ENCODE measurements at places on chromosomes 1 and 21.
A peak's percentile ranks its signal among the peaks of the same experiment; 100 is the strongest.

- DNase-seq: no peak
Observed at GRCh38 chr1:36622741-36623648, 140.3 kb upstream of the CSF3R start.

DNA sequence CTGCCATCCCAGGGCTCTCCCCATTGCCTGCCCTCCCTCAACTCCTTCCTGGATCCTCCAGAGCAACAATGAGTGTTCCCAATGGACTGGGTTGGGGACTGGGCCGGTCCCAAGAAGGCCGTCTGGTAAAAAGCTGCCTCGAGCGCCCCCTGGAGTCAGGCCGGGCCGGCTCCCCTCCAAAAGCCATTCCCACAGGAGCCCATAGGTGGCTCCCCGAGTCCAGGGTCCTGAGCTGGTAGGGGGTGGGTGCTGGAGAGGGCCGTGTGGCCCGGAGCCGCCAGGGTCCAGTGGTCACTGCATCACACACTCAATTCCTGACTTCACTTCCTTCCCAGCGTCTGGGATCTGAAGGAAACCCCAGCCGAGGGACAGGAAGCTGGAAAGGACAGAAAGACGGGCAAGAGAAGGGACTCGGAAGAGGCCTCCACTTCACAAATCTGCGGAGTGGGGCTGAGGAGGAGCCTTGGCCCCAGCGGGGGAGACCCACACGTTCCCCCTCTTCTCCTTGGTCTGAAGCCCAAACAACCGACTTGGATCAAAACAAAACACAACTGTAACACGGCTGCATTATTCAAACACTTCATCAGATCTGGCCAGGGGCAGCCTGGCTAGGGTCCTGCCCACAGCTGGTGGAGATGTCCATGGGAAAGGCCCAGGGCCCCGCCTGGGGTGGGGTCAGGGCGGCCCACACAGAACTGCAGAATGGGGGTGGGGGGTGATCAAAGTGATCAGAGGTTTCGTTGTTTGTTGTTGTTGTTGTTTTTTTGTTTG, 10.9 kb upstream of the ALDH4A1 start:
- DNase-seq: peak; percentile 78

GRCh38 chr1:240404286-240404685, 207.7 kb downstream of the GREM2 start:
- DNase-seq: no peak

DNA sequence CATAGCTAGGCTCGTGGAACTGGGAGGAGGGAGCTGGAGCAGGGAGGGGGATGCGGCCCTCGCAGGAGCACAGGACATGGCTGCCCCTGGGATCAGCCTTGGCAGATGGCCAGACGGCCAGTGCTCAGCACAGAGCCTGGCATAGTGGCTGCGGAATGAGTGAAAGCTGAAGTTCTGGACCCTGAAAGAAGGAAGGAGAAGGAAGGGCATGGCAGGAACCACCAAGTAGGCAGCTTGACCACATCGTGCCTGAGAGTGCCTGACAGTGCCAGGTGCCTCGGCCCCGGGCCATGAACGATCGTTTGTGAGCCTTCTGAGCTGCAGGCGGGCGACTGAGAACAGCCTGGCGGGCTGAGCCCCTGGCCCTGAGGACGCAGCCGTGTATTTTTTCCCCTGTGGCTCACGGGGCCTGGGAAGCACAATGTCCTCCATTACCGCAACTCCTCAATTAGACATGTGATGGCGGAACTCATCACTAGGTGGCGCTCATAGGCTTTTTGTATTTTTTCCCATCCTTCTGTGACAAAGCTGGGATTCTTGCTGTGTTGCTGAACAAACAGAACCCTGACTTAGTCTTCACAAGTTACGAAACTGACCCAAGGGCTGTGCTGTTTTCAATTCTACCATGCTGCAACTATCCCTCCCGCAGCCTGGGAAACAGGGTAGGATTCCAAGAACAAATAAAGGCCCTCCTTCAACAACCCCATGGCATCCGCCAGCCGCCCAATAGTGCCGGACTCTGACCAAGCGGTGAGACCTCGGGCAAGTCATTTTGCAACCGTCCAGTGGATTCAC, 29.9 kb upstream of the TMEM61 start:
- peak; percentile 4 for DNase-seq

DNA sequence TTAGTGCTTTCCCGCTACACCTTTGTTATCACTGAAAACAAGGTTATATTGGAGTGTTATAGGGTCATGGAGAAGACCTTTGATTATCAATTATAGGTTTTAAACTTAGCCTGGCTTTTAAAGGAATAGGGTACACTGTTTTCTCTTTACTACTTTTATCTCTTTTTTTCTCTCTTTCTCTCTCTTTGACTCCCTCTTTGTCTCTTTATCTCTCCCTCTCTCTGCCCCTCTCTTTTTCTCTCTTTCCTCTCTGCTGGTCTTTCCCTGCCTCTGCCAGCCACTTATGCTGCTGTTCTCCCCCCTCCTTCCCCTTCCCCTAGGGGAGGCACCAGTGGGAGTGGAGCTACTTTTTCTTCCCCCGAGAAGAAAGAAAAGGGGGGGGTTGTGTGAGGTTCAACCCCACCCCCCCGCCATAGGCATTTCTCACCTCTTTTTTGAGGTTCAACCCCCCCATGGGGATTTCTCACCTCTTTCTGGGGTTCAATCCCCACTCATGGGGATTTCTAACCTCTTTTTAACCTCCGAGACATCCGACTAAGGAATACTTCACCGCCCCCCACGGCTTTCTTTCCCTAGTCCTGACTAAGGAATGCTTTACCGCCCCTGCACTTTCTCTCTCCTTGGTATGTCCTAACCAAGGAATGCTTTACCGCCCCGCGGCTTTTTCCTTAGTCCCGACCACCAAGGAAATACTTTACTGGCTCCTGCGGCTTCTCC, 17.2 kb upstream of the ZBTB8B start:
- DNase-seq: no peak

- DNase-seq: no peak
Observed at GRCh38 chr21:45085700-45086099, 11.3 kb downstream of the ADARB1 start.

- no peak for DNase-seq
Observed at GRCh38 chr1:29356663-29357062, 120.3 kb downstream of the PTPRU start.

DNA sequence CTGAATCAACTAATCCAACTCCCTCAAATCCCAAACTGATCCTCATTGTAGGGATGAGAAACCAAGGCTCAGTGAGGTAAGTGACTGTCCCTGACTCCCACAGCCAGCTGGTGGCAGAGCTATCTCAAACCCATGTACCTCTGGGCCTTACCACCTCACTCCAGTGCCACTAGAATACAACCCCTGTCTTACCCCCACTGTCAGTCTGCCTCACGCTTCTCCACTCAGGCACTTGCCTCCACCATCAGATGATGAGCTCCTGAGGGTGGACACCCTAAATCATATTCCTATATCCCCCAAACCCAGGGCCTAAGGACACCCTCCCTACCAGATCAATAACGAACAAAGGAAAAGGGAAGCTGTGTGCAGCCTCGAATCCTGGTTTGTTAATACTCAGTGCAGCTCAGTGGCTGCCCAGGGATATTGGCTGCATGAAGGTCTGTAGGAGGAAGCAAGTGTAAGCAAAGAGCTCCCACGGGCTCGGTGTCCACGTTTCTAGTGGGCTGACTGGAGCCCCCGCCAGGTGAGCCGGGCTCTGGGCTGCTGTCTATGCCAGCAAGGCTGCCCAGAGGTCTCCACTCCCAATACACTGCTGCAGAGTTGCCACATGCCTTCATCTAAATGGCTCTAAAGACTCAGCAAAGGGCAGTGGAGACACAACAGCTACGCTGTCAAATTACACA, 533.4 kb downstream of the MATN1 start:
- DNase-seq: no peak

DNA sequence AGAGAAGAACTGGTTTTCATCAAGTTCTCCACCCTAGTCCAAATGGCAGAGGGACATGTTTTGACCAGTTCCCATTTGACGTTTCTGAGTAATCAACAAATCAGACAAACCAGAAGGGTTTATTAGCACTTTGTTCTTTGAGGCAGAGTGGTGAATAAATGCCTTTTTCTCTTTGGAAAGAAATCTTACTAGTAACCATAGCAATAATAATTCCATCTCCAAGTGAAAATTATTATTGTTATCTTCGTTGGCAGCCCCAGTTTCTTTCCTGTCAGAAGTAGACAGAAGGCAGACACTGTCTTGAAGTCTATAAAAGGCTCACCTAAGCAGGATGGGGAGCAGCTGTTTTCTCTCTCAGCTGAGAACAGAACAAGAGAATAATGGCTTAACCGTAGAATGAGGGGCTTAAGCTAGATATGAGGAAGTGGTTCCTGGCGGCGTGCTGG, 391.6 kb downstream of the PBX1 start:
- DNase-seq: no peak

- no peak for DNase-seq
Observed at GRCh38 chr21:44390886-44391285, 37.5 kb downstream of the TRPM2 start.

DNA sequence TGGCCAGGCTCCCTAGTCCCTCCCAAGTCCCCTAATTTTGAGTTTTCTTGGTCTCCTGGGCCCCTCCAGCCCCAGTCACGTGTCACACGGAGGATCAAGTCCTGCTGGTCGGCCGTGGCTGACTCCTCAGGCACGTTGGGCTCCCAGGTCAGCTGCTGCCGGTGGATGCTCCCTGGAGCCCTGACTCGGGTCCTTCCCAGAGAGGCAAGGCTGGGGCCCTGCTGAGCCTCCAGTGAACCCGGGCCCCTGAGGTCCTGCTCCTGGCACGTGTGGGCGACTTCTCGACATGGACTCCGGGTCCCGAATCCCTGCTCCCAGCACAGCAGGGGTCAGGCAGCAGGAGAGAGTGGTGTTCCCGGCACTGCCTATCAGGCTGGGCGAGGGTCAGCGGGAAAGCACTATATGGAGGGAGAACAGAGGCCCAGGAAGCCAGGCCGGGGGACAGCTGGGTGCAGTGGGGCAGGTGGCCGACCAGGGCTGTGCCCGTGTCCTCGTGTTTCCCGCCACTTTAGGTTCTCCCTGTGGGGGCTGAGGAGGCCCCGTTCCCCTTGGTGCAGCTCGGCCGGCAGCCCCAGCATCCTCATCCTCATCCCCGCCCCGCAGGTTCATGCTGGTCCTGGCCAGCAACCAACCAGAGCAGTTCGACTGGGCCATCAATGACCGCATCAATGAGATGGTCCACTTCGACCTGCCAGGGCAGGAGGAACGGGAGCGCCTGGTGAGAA, 13.2 kb downstream of the TMEM240 start:
- DNase-seq: no peak

DNA sequence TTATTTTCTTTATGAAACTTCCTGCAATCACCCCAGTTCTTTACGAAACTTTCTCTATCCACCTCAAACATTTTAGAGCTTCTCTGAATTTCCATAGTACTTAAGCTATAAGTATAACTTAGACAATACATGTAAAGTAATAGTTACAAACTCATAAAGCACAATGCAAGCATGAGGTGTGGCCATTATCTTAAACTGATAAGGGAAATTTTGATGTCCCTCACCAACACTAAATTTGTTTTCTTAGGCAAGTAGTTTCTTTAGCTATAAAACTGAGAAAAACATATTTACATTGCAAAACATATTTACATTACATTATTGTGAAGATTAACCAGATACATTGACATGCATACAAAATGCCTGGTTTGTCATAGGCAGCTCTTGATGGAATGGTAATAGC, 146.4 kb upstream of the ATP1B1 start:
- no peak for DNase-seq

GRCh38 chr1:1918901-1919303, at the start of gene TMEM52:
TMEM52 (minus strand) TSS chr1:1919279; CDS start chr1:1919265, 14 bp downstream.
- DNase-seq: no peak

DNA sequence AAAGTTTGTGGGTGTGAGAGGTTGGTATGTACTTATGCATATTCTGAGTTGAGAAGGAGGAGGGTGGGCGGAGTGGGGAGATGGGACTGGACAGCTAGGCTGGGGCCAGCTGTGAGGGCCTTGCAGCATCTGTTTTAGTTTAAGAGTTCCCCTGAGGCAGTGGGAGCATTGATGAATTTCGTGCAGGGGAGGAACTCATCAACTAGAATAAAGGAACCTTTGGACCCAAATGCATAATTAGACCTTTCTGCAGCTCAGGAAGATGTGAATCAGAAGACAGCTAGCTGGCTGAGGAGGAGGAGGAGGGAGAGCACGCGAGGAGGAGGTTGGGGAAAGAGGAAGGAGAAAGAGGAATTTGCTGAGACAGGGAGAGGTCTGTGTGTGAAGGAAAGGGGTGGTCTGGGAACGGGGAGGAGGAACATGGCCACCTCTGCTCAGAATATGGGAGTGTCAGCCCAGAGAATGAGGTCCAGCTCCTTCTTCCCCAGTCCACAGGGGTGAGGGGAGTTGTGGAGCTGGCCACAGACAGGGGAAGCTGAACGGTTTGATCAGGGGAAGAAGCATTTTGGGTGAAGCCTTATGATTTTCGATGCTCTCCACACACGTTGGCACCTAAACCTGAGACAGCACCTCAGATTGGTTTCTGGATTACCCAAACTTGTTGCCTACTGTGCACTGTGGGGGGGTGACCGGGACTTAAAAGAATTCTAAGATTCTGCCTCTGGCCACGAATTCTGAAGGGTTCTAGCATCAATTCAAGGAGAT, 27.7 kb downstream of the MYOG start:
- no peak for DNase-seq

GRCh38 chr1:208264469-208265121, 20.4 kb upstream of the PLXNA2 start:
- no peak for DNase-seq

- DNase-seq: no peak
Observed at GRCh38 chr1:99877568-99877967, 27.4 kb downstream of the AGL start.

DNA sequence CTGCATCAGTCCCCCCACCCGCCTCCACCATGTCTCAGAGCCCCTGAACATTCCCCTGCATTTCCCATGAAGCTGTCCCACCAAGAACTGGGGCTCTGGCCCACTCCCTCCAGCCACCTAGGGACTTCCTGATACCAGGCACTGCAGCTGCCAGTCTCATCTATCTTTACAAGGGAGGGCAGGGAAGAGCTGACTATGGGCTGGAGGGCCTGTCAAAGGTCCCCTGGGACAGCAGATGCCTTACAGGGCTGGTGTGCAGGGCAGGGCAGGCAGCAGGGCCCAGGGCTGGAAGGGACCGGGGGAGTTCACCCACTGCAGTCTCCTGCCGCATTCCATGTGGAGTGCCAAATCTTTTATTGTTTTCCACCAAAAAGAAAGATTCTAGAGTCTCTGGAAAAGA, 17.6 kb downstream of the SHISA4 start:
- no peak for DNase-seq

Measured in stimulated activated CD4-positive, alpha-beta T cell treated with anti-CD3 and anti-CD28 coated beads, TNF-alpha, amount 100 ng/mL, for 1 hour (primary cell).